ENCODE measurements at places on chromosomes 7 and 10. TPM values are rescaled to one million over a fixed set of nuclear protein-coding genes. Genes with fewer than 3 reads are reported as not detected.

- peak overlapping the region; percentile 96 for H3K27ac ChIP-seq
- H3K4me1 ChIP-seq, result peaks cover 43% of the 10 kb centered on the region
- DNase-seq, result peak; percentile 89
- no peaks in the 10 kb centered on the region for H3K27me3 ChIP-seq
Observed at GRCh38 chr7:140229591-140230515, 53.1 kb upstream of the KDM7A start.

- H3K4me3 ChIP-seq, result peak overlapping the region; percentile 36
- H3K36me3 ChIP-seq, result peaks cover 6% of the 10 kb centered on the region
- peak overlapping the region; percentile 43 for H3K27ac ChIP-seq
- no peak for DNase-seq
Observed at GRCh38 chr7:130421684-130422083, 19.1 kb downstream of the CEP41 start.

DNA sequence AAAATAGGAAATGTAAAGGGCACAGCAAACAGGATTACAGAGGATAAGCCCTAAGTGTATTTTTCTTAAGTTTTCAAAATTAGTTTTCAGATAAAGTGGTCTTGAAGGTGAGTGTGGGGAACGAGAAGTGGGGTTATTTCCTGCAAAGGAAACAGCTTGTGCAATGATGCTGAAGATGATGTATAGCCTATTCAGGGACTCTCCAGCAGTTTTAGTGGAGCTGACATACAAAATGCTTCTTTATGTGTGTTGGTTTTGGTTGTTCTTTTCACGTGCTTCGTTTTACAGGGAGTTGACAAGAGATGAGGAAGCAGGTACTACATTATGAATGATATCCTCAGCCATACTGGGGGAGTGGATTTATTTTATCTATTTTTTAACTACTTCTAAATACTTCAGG, 20.5 kb downstream of the CASD1 start:
- no peak for DNase-seq
- H3K36me3 ChIP-seq, result peaks cover 15% of the 10 kb centered on the region
- H3K27me3 ChIP-seq, result no peaks in the 10 kb centered on the region
- no peak overlapping the region for H3K4me3 ChIP-seq

Gene OPN1SW
- not detected for total RNA-seq

DNA sequence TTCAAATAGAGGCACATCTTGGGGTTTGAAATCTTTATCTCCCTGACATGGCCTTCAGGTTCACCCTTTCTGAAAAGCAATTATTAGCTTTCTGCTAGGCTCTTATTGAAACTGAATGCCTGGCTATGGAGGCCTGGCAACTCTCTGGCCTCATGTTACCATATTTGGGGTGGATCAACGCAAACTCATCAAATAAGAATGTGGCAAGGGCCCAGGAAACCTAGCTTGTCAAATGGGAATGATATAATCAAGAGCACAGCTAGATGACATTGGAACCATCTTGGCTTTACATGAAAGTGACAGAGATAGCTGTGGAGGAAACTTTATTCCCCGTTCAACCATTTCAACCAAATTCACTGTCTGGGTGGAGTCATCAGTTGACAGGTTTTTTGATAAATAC, 202.8 kb upstream of the SMIM30 start:
- no peaks in the 10 kb centered on the region for H3K4me1 ChIP-seq
- no peak overlapping the region for H3K4me3 ChIP-seq
- no peaks in the 10 kb centered on the region for H3K27me3 ChIP-seq
- H3K36me3 ChIP-seq, result no peaks in the 10 kb centered on the region
- H3K27ac ChIP-seq, result no peak overlapping the region

DNA sequence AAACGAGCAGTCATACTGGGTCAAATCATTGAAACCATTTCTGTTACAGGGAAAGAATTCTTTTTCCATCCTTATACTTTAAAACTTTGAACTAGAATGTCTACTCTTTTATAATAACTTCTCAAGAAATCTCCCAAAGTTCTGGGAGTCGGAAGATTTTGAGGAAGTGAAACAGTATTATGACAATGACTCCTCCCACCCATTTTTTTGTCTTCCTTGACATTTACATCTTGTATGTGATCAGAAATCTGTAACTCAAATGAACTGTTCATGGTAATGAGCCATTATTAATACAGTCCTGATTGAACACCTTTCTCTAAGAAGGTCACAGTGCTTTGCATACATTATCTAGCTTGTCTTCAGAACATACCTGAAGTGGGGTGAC, 227.4 kb downstream of the CELF2 start:
- H3K27ac ChIP-seq, result no peak overlapping the region
- H3K27me3 ChIP-seq, result no peaks in the 10 kb centered on the region
- peaks cover 42% of the 10 kb centered on the region for H3K4me1 ChIP-seq
- peaks cover 35% of the 10 kb centered on the region for H3K36me3 ChIP-seq
- no peak for DNase-seq
- no peak overlapping the region for H3K4me3 ChIP-seq

Gene ABCB8
- 56.4 TPM for total RNA-seq

DNA sequence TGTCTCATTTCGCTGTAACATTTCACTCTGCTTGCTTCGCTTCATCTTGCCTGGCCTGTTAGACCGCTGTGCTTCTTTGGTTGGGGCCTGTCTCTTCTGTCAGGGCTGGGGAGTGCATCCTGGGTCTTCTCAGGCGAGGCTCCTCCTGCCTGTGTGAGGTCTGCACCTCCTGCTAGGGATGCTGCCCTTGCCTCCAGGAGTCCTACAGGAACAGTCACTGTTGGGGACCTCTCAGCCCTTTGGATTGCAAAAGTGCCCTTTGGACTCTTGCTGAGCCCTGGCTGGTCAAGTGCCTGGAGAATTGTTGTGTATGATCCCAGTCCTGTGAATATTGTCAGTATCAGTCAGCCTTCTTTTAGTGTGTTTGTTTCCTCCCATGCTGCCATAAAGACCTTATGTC, 84.1 kb downstream of the MDFIC start:
- H3K4me1 ChIP-seq, result peaks cover 75% of the 10 kb centered on the region
- no peak for DNase-seq
- peak overlapping the region; percentile 29 for H3K4me3 ChIP-seq
- H3K27ac ChIP-seq, result peak overlapping the region; percentile 73

DNA sequence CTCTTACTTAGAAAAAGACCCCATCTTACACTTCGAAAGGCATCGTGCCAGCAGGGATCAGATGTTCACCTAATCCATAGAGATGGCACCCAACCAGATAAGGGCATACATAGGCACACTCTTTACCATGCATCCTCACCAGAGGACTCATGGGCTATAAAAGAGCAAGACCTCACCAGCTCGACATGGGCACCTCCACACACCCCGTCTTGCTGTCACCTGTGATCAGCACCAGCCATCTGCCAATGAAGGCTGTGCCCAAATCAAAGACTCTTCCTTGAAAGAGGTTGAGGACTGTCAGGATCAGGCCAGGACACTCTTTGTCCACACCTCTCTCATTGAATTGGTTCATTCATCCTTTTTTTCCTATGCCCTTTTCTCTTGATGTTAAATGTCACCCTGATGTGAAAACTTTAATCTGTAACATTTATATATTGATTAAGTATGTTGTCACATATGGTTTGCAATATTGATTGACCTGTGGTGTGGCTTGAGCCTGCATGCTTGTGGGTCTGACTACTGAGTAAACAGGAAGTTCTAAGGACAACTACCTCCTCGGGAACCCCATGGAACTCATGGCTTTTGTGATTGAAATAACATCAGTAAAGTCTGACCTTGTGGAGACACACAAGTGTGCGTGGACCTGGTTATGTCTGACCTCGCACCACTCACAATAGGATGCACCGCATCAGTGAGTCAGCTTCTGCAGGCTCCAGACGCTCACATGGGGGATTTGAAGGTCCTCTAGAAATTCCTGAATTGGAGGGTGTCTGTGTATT, 75.5 kb downstream of the HTR5A start:
- no peaks in the 10 kb centered on the region for H3K4me1 ChIP-seq
- H3K27me3 ChIP-seq, result peaks cover 13% of the 10 kb centered on the region
- H3K36me3 ChIP-seq, result no peaks in the 10 kb centered on the region
- H3K4me3 ChIP-seq, result no peak overlapping the region
- H3K27ac ChIP-seq, result no peak overlapping the region

Gene NEUROG3
- not detected for total RNA-seq

Gene FFAR4
- not detected for total RNA-seq

- H3K4me3 ChIP-seq, result peak overlapping the region; percentile 96
- no peak for DNase-seq
- H3K4me1 ChIP-seq, result peaks cover 40% of the 10 kb centered on the region
- H3K27ac ChIP-seq, result peak overlapping the region; percentile 37
- peaks cover 26% of the 10 kb centered on the region for H3K36me3 ChIP-seq
Observed at GRCh38 chr10:23439452-23439960, 631 bp downstream of the OTUD1 start.

DNA sequence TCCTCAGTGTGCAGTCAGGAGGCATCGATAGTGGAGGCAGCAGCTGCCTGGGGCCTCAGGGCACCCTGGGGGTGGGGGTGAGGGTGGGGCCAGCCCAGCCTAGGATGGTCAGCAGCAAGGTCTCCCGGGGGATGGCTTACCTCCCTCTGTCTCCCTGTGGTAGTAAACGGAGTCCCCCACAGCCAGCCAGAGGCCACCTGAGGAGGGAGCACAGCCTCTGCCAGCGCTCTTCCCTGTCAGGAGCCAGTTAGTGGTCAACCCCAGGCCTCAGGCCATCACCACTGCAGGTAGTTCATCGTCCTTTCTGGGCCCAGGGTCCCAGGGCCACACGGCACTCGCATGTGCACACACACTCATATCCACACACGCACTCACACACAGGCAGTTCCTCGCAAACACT, 22.1 kb downstream of the ACTR1A start:
- H3K4me3 ChIP-seq, result no peak overlapping the region
- no peak for DNase-seq
- H3K27me3 ChIP-seq, result no peaks in the 10 kb centered on the region
- no peak overlapping the region for H3K27ac ChIP-seq
- H3K36me3 ChIP-seq, result peaks cover 35% of the 10 kb centered on the region

Measured in activated CD4-positive, alpha-beta T cell treated with anti-CD3 and anti-CD28 coated beads, Interleukin-2, amount 10 ng/mL, durations not matched to agents 24 days and 14 days (primary cell).